ENCODE measurements at places on chromosomes 13 and 19.

GRCh38 chr13:57311009-57311586 is 144.1 kb downstream of the PRR20E start:
- DNase-seq: no peak

DNA sequence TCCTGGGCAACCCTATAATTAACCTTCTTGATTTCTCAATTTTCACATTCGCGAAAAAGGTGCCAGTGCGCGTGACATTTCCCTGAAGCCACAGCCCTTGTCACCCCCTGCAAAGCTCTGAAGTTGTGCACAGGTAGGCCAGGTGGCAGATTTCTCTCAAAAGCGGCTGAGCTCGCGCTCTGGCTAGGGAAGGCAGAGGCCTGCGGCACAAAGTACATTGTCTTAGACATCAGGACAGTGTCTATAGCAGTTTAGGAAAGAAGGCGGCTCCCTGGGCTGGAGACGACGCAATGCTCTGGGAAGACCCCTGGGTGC is 42.9 kb upstream of the ZNF14 start:
- no peak for DNase-seq

- no peak for DNase-seq
Measured at GRCh38 chr13:33721724-33722123, 96.2 kb upstream of the RFC3 start.

- peak; percentile 58 for DNase-seq
Measured at GRCh38 chr19:49554701-49555181, 25.6 kb downstream of the NOSIP start.

GRCh38 chr13:110312339-110313031 is 5.4 kb downstream of the COL4A2 start:
- no peak for DNase-seq

DNA sequence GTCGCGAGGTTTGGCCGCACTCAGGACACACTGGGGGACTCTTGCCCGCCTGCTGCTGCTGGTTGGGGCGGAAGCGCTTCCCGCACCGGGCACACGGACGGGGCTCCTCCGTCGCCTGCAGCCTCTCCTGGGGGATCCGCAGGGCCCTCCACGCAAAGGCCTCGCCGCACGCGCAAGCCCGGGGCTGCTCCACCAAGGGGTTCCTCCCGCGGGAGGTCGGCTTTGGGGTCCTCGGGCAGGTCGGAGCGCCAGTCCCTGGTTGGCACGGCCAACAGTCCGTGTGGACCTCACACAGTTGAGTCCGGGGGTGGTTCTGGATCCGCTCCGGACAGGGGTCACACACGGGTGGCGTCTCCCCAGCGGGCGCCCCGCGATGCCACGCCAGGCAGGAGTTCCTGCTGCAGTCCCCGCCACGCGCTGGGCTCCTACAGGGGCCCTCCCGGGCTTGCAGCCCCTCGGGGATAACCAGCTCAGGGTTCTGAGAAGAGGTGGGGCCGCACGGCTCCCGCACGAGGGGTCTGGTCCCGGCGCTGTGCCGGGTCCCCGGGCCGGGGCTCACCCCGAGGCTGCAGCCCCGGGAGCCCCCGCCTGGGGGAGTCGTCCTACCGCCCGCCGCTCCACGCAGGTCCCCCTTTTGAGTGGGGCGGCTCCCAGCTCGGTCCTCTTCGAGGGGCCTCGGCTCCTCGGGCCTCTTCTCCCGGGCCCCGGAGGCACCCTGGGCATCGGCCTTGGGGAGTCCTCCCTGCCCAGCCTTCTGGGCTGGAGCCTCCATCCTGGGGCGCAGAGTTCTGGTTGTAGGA is 6.2 kb upstream of the ZNF497 start:
- no peak for DNase-seq

DNA sequence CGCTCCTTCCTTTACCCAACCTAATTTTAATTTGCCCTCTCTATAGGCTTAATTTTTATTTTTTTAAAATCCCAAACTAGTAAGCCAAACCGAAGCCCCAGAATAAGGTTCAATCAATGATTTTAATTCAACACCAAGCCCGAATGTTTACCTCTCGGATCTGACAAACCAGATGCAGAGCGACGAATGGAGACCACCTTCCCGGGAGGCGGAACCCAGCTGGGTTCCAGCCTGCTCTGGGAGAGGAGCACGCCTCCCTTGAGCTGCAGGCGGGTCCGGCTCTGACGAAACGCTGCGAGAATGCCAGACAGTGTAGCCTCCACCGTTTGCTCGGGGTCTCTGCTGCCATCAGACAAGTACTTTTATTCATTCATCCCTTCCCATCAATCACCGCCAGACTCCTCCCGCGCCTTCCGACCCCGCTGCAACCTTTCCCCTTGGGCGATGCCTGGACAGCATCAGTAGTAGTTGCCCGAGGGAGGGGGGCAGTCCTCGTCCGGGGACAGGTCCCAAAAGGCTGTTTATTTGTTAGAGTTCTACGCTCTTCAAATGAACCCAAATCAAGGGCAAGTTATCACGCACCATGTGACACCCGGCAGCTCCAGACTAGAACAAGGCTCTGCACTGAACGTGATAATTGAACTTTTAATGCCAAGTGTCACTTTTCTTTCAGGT is 752 bp upstream of the EDNRB start:
- no peak for DNase-seq

GRCh38 chr19:4144666-4145249 is 8.7 kb upstream of the CREB3L3 start:
- no peak for DNase-seq

DNA sequence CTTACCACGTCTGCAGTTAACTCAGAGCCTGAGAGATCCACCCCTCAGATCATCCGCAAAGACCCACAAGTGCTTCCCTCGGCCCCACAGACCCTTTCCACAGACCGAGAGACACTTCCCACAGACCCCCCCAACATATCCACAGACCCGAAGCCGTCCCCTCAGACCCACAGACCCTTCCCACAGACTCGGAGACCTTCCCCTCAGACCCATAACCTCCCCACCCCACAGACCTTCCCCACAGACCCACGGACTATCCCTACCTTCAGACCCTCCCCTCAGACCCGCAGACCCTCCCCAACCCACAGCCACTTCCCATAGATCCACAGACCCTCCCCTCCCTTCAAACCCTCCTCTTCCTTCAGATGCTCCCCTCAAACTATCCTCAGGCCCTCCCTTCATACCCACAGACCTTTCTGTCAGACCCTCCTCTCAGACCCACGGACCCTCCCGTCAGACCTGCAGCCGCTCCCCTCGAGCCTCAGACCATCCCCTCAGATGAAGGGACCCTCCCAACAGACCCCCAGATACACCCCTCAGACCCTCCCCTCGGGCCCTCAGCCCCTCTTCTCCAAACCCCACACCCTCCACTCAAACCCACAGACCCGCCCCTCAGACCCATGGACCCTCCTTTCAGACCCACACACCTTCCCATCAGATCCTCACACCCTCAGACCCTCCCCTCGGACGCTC is 20.1 kb upstream of the TFDP1 start:
- no peak for DNase-seq

GRCh38 chr19:41226053-41226873 is 7.2 kb downstream of the AXL start:
- peak; percentile 18 for DNase-seq

DNA sequence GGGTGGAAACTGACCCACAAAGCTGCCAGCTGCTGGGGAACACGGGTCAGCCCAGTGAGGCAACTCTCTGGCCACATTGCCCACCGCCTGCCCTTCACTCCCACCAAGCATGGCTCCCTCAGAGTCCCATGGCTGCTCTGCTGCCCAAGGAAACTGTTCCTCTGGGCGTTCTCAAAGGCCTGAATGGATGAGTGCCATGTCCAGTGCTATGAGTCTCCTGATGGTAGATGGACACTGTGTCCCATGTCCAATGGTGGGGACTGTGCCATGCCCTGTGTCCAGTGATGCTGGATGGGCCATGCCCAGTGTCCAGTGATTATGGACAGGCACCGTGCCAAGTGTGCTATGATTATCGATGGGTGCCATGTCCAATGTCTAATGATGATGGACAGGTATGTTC is 88.8 kb downstream of the ANKRD10 start:
- DNase-seq: no peak

GRCh38 chr13:58087566-58087965 is 456.0 kb downstream of the PCDH17 start:
- no peak for DNase-seq

DNA sequence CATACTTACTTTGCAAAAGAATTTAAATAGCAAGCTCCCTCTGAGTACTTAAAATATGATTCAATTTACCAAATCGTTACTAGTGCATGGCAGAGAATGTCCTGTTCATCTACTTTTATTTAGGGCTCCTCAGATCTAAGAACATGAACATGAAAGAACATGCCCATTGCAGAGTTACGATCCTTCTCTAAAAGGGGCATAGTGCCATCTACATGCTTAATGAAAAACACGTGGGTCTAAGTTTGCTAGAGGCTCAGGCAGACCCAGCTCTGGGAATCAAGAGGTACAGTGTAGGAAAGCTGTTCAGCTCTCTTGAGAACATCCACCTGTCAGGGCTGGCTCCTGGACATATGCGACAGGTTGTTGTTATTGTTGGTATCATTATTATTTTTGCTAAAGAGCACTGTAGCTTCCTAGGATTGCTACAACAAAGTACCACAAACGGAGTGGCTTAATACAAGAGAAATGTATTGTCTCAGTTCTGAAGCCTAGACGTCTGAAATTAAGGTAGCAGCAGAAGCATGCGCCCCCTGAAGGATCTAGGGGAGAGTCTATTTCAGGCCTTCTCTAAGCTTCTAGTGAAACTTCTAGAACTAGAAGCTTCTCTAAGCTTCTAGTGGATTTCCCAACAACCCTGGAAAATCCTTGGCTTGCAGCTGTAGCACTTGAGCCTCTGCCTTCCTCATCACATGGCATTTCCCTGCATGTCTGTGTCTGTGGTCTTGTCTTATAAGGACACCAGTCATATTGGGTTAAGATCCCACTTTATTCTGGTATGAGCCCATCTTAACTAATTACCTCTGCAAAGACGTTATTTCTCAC is 133.9 kb downstream of the DCT start:
- DNase-seq: peak; percentile 34

DNA sequence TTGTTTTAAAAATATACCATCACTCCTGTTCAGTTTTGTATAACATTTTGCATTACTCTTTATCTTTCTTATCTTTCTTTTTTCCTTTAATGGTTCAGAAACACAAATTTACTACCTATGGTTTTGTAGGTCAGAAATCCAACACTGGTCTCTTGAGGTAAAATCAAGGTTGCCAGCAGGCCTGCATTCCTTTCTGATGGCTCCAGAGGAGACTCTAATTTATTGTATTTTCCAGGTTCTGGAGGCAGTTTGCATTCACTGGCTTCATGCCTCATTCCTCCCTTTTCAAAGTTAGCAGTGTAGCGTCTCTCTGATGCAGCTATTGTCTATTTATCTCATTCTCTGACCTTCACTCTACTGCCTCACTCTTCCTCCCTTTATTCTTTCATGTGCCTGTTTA is 767.4 kb downstream of the SLITRK6 start:
- DNase-seq: no peak

DNA sequence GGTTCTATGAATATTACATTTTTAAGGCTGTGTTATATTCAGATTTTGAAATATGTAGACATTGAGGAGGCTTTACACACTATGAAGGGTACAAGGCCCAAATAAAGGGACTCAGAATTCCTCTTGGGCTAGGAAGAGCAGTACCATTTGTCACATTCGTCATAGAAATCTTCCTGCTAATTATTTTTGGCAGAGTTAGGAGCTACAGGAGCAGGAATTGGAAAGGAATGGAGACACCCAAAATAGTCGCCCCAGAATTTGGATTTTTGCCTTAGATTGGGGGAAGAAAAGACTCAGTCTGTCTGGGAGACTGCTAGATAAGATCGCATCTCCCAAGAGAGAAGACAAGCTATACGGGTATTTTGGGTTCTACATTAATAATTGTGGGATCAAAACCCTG is 176.4 kb upstream of the DACH1 start:
- DNase-seq: no peak

DNA sequence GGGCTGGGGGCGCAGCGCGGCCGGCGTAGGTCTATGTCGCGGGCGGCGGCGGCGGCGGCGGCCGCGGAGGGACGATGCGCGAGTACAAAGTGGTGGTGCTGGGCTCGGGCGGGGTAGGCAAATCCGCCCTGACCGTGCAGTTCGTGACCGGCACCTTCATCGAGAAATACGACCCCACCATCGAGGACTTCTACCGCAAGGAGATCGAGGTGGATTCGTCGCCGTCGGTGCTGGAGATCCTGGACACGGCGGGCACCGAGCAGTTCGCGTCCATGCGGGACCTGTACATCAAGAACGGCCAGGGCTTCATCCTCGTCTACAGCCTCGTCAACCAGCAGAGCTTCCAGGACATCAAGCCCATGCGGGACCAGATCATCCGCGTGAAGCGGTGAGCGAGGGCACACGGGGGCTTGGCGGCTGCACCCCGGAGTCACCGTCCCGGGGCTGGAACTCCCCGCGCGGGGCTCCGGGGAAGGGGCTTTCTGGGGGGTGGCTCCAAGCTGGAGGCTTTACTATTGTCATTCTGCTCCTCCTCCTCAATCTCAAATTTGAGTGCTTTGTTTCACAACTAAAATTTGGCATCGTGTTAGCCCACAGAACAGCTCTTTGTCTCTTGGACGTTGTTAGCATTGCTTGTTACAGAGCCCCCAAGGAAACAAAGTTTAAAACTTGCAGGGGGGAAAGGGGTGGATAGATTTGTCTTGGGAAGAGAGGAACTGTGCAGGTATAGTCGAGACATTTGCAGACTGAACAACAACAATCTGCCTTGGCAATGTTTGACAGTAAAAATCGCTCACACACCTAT is 630 bp downstream of the RAP2A start:
- peak; percentile 28 for DNase-seq

GRCh38 chr13:38819596-38819995 is 132.7 kb downstream of the FREM2 start:
- DNase-seq: no peak

DNA sequence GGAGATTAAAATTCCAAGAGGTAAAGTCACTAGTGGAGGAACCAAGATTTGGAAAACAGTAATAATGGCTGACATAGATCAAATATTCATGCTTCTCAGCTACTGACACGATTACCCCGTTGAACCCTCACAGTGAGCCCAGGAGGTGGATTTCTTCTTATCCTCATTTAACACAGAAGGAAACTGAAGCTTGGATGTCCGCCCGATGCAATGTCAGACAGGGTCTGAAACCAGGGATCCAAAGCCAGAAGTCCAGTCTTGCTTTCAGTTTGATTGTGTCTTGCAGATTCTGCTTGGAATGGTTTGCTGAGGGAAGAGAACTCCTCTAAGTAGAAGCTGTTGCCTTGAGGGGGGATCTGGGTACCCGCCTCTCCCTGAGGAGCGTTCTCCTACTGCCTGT is 404.7 kb downstream of the KCNRG start:
- no peak for DNase-seq

DNA sequence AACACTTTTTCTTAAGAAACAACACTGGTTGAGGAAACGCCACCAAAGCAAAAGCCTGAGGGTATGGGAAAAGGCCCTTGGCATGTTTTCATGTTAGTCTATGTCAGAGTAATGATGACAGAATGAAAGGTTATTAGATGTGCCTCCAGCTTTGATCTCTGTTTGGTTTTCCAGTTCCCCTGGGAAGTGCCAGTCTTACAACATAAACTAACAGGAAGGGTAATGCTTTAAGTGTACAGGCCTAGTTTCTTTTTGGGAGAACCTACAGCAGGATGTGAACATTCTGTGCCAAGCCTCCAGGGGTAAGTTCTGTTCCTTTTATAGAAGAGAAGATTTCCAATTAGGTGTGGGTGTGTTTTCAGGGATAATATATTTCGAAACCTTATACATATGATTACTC is 121.7 kb downstream of the FNDC3A start:
- no peak for DNase-seq
